Islet precursor cell (in vitro differentiated cells): ENCODE measurements at places on chromosomes 2 and 18.

DNA sequence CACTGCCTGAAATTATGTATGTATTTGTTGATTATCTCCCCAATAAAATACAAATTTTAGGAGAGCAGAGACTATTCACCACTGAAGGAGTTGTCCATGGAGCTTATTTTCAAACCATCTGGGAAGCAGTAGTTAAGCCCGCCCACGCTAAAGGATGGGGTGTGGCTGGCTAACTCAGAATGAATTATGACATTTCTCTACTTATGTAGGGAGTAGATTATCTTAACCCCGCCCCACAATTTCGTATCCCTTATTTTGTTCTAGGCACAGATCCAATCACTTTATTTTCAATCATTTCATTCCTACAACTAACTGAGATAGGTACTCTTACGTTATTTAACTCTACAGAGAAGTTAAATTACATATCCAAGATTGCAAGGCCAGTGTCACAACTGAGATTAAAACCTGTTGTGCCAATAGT, 1.4 kb upstream of the LAPTM4A start:
- DNase-seq, result no peak

GRCh38 chr2:48711343-48711742, 44.2 kb downstream of the LHCGR start:
- no peak for DNase-seq

GRCh38 chr2:39723497-39723896, 55.6 kb downstream of the THUMPD2 start:
- no peak for DNase-seq

GRCh38 chr18:8424481-8424880, 184.8 kb upstream of the RAB12 start:
- peak; percentile 74 for DNase-seq

- DNase-seq, result no peak
Measured at GRCh38 chr18:50757358-50757757, 62.5 kb downstream of the MRO start.

DNA sequence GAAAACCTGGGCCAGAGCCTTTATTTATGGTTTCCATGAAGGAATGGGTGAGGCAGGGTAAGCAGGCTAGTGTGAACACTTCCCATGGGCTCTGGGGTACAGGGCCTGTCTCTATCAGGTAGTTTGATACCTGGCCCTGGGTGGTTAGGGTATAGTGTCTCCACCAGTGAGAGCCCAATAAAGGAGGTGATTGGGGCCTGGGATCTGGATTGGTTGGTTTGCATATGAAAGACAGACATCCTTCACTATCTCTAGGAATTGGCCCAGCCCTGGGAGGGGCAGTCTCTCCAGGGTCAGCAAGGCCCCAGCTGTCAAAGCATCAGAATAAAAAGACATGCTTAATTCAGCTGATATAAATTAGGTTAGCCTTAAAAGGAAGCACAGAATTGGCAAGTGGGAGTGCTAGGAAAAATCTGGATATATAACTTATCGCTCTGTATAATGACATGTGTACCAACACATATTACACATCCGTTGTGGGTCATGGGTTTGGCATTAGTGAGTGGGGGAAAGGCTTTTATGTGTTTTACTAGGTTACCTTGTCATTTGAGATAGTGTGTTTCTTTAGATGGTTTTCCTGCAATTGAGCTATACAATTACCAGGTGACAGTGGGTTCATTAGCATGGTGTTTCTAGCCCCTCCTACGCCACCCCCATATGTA, 18.5 kb upstream of the TMEM178A start:
- no peak for DNase-seq

- no peak for DNase-seq
Measured at GRCh38 chr2:186496401-186496800, 10.3 kb downstream of the ZC3H15 start.

DNA sequence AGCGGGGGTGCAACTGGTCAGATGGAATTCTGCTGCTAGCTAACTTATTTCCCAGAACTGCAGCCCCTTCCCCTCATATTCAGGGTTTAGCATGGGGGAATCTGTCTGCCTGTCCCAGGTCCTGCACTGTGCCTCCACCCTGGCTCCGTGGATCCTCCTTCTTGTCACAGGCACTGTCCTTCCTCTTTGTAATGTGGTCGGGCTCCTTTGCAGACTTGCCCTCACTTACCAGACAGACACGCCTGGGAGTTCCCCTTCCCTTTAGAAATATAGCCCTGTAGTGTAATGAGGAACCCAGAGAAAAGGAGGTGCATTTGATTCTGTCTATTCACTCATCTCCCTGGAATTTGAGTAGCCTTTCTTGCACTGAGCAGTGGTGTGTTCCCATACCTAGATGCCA, 108.7 kb downstream of the TRIM43 start:
- DNase-seq, result no peak

- DNase-seq, result no peak
Measured at GRCh38 chr2:241148239-241148638, 1.0 kb downstream of the PASK start.

GRCh38 chr18:73201940-73202339, 334.2 kb upstream of the NETO1 start:
- no peak for DNase-seq

DNA sequence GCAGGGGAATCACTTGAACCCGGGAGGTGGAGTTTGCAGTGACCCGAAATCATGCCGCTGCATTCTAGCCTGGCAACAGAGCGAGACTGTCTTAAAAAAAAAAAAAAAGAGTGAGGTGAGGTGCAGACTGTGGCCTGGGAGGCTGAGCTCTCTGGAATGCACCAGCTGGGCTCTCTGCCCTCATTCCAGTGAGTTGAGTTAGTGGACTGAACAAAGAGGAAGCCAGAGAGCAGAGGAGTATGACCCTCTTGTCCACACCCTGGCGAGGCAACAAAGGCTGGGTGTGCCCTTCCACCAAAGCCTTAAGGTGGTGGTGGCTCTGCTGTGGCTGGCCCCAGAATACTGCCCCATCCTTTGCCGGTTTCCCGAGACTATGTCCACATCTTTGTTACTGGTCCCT, 71.3 kb upstream of the ACKR3 start:
- peak; percentile 85 for DNase-seq

GRCh38 chr2:39093218-39093898, 27.5 kb downstream of the SOS1 start:
- peak; percentile 67 for DNase-seq

DNA sequence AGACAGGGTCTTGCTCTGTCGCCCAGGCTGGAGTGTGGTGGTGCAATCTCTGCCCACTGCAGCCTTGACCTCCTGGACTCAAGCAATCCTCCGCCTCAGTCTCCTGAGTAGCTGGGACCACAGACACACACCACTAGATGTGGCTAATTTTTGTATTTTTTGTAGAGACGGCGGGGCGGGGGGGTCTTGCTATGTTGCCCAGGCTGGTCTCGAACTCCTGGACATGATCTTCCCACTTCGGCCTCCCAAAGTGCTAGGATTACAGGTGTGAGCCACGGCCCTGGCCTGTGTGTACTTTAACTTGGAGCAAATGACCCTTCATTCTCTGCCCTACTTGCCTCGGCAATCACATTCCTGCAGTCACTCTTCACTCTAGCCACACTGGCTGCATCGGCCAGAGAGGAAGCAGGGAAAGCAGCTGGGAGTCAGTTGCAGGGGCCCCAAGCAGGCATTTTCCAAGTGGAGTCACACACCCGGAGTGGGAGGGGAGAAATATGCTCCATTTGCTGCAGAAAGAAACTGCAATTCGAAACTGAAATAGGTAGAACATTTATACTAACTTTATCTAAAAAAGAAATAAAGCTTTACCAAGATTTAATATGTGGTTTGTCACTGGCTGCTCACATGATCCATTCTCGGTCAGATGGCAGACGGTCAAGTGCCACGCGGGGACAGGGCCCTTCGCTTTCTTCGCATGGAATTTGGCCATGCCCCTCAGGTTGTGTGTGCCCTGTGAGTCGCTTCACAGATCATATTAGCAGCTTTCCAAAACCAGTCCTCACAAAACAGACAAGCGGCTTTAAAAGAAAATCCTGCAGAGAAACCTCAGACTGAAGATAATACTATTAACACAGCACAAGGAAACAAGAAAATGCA, 37.1 kb downstream of the FAM161A start:
- DNase-seq, result no peak

- no peak for DNase-seq
Measured at GRCh38 chr2:64982311-64982857, 6.8 kb upstream of the SLC1A4 start.

- DNase-seq, result no peak
Measured at GRCh38 chr2:159879051-159879604, 81.1 kb upstream of the CD302 start.

DNA sequence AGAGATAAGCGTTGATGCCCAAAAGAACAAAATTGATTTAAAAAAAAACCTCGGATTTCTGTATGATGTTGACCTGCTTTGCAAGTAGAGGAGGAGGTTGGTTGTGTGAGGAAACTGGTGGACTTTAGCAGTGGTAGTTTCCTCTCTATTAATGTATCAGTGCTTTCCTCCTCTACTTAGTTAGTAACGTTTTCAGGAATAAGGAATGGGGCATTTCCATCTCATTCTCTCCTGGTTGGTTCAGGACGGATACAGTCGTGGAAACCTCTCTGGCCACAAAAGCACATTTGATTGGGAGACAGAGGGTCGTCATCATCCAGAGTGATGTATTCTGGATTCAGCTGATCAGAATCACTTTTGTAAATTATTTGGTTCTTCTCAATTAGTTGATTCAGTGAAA, 1.5 kb downstream of the FHOD3 start:
- DNase-seq, result no peak

- no peak for DNase-seq
Measured at GRCh38 chr2:52036024-52036423, 1004.1 kb upstream of the NRXN1 start.

GRCh38 chr18:8326763-8327394, 282.4 kb upstream of the RAB12 start:
- DNase-seq, result no peak

- no peak for DNase-seq
Measured at GRCh38 chr2:69489793-69490192, 52.6 kb upstream of the NFU1 start.

GRCh38 chr2:180872255-180872654, 108.2 kb upstream of the UBE2E3 start:
- no peak for DNase-seq

DNA sequence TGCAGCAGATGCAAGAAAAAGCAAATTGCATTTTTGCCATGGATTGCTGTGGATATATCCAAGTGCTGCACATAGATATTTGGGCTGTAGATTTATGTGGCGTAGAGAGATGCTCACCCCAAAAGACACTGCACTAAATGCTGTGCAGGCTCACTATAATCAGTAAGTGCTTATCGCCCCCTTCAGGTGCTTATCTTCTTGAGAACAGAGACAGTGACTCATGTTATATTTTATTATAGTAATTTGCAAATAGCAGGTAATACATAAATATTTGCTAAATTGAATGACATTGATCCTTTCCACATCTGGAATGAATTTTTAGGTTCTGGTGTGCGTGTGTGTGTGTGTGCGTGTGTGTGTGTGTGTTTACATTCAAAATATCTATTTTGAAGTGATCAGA, 36.8 kb upstream of the PLEKHM3 start:
- DNase-seq, result no peak

DNA sequence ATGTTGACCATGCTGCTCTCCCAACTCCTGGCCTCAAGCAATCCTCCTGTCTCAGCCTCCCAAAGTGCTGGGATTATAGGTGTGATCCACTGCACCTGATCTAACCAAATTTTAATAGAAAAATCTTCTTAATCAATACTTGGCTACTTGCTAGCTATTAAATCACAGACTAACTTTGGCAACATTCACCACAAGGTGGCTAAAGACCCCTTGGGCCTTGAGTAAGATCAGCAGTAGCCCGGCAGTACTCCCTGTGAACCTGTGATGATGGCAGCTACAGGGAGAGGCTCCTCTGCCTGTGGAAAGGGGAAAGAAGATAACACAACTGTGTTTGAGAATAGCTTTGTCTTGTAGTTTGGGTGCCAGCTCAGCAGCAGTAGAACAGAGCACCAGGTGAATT, 102.9 kb downstream of the SLC39A10 start:
- no peak for DNase-seq

DNA sequence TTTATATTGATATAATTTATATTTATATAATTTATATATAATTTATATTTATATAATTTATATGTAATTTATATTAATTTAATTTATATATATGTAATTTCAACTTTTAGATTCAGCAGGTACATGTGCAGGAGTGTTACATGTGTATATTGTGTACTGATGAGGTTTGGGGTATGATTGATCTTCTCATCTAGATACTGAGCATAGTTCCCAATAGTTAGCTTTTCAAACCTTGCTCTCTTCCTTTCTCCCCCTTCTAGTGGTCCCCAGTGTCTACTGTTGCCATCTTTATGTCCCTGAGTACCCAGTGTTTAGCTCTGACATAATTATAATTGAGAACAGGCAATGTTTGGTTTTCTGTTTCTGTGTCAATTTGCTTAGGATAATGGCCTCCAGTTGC, 1335.3 kb upstream of the CDH2 start:
- no peak for DNase-seq

- DNase-seq, result no peak
Measured at GRCh38 chr2:25499157-25499556, 157.4 kb upstream of the DNMT3A start.

GRCh38 chr2:165889798-165890197, 63.8 kb downstream of the TTC21B start:
- no peak for DNase-seq

GRCh38 chr18:76406791-76407190, 88.3 kb downstream of the ZNF516 start:
- DNase-seq, result peak; percentile 34

- DNase-seq, result peak; percentile 66
Measured at GRCh38 chr18:56709463-56709862, 58.3 kb downstream of the WDR7 start.

DNA sequence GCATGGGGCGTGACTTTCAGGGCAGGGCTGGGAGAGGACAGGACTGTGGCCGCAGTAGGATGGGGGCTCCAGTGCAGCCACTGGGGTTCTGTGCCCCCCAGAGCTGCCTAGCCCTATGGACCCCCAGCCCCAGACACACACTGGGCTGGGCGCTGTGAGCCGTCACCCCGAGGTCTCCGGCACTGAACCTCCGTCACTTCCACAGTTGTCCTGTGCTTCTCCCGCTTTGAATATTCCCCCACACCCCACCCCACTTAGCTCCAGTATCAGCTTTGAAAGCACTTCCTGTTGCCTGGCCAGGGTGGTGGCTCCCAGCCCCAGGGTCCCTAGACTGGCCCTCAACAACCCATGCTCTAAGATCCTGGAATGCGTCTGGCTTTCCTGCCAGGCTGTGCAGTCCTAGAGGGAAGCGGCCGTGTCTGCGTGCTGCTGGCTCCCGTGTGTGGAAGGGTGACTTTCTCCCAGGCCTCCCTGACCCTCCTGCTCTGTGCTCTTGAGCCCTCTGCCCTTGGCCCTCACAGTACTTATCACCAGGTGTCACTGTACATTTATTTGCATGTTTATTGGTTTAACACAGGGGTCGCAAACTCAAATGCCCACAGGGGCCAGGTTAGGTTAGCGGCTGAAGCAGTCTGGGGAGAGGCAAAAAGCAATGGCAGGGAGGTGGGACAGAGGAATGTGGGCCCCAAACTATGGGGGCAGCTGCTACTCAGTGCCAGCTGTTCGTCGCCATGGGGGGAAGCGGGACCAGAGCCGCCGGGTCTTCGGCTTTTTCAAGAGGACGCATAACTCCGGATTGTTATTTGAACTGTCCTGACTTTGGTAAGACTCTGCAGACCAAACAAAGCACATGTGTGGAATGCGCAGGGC, 9.9 kb downstream of the OBSL1 start:
- DNase-seq, result peak; percentile 90
